Ammon's horn (tissue), 1 donor: ENCODE measurements at places on chromosomes 4 and X.

DNA sequence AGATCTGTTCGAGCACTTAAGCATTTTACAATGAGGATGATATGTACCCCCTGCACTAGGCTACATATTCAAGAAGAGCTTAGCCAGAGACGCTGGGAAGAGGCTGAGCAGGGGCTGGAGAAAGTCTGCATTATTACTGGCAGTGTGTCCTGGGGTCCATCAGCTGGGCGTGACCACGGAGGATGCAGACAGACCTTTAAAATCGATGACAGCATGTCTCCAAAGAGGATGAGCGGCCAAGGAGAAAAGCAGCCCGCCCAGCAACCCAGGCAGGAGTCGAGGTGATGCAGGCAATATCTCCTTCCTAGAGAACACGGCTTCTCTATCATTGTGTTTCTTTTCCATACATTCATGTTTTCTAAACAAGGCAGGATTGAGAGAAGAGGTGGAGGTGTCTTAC lies 300.7 kb downstream of the USP46 start:
- DNase-seq = no peak

GRCh38 chr4:71713611-71714203 lies 70.2 kb downstream of the GC start:
- peak; percentile 61 for DNase-seq

DNA sequence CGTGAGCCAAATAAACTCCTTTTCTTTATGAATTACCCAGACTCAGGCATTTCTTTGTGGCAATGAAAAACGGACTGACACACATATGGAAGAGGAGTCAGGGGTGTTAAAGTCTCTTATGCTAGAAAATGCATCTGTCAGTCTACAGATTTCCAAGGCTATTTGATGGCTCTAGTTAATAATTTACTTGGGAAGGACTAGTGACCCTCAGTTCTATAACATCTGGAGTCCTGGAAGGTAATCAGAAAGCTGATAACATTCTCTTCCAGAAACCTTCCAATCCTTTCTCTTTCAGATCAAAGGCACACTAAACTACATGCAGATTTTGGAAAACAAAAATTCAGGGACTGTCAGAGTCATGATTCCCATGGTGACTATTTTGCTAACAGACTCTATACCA lies 142.0 kb upstream of the TEX13D start:
- no peak for DNase-seq

DNA sequence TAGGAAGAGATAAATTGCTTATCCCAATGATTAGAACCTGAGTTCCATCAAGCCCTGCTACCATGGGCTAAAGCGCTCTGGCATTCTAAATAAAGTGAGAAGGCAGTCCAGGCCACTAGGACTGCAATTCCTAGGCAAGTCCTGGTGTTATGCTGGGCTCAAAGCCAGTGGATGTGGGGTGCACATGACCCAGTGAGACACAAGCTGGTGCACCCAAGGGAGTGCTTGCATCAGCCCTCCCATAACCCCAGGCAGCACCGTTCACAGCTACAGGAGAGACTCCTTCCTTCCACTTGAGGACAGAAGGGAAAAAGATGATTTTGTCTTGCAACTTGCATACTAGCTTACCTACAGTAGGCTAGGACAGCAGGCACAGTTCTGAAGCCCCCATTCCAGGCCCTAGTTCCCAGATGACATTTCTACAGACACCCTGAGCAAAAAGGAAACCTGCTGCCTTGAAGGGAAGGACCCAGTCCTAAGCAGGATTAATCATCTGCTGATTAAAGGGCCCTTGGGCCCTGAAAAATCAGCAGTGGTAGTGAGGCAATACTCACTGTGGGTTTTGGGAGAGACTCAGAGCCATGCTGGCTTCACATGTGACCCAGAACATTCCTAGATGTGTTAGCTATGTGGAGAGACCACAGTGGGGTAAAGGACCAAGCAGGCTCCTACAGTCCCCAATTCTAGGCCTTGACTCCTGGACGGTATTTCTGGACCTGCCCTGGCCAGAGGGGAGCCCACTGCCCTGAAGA lies 77.8 kb downstream of the KLHL13 start:
- no peak for DNase-seq

DNA sequence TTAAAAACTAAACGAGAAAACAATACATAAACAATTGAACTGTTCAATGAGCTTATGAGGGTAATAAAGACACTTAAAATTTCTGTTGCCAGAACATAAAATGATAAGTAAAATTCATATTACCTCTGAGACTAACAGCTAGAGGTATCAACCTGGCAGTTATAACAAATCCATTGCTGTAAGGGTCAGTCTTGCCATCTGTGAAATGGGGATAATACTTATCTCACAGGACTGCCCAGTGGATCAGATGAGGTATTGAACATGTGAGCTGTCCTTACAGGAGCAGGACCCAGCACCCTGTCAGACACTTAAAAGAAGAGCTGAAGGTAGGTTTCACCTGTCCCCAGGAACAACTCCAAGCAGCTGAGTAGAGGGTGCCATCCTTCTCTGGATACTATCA lies 2.5 kb downstream of the TCEAL3 start:
- DNase-seq = no peak

DNA sequence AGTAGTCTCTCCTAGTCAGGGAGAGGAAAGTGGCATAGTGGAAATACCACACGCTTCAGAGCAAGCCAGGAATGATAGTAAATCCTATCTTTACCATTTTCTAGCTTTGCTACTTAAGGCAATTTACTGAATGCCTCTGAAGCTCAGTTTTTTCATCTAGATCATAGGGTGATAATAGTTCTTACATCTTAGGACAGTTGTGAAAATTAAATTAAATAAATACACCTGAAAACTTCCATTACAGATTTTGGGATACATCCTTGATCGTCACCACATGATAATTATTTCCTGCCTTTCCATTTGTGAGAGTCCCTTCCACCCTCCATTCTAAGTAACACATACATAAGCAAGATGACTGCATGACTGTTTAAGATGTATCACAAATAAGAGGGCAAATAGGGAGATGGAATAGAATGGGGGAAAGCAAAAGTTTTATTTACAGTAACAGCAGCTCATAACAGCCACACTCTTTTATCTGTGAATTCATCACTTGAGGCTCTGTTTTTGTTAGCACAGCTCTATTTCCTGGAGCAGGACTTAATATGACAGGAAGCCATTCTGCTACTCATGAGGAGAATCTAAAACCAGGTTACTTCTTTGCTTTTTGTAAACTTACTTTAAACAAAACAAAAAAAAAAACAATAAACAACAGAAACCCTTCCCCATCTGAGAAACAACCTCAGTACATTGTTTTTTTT lies 13.4 kb downstream of the P2RY10 start:
- no peak for DNase-seq

DNA sequence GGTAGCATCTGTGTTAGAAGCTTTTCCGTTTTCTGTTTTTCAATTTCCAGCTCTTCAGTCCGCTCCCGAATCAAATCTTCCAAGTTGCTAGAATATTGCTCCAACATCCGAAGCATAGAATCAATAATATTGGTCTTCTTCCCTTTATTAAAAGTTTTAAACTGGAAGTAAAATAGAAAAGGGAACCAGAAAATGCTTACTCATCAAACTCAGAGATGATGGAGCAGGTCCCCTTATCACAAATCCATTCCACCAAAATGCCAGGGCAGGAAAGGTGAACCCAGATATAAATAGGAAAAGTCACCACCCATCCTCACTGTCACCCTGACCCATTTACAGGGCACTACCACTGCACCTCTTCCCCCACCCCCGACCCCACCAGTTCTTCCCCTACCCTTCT lies 89.0 kb downstream of the GUCY2F start:
- DNase-seq = no peak

GRCh38 chr4:110106931-110107296 lies 91.5 kb downstream of the ELOVL6 start:
- no peak for DNase-seq

DNA sequence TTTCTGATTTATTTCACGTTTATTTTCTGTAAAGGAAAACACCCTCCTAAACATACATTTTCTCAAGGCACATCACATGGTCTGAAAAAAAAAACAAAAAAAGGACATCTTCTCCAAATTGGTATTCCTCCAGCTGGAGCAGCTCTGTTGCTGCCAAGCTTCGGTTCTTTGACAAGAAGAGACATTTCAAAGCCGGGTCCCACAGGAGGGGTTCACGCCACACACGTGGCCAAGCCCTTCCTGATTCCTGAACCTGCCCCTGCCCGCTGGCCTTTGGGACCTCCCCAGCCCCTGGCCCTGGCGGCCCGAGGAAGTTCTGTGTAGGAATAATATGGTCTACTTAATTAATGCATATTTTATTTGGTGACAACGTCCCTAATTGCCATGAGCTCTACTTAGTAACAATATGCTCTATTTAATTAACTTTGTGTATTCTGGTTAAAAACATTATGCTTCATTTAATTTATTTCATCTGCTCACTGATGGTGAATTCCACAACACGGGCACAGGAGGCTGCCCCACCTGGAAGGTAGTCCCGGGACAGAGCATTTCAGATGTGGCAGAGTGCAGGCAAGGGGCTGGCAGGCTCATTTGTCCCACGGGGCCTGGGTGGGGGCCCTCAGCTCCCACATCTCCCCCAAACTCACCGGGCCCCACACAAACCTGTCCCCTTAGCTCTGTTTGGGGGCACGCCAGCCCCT lies 5.4 kb upstream of the RGS12 start:
- no peak for DNase-seq

- no peak for DNase-seq
These were observed 17.4 kb downstream of the ADGRG4 start for GRCh38 chrX:136318156-136318555.

DNA sequence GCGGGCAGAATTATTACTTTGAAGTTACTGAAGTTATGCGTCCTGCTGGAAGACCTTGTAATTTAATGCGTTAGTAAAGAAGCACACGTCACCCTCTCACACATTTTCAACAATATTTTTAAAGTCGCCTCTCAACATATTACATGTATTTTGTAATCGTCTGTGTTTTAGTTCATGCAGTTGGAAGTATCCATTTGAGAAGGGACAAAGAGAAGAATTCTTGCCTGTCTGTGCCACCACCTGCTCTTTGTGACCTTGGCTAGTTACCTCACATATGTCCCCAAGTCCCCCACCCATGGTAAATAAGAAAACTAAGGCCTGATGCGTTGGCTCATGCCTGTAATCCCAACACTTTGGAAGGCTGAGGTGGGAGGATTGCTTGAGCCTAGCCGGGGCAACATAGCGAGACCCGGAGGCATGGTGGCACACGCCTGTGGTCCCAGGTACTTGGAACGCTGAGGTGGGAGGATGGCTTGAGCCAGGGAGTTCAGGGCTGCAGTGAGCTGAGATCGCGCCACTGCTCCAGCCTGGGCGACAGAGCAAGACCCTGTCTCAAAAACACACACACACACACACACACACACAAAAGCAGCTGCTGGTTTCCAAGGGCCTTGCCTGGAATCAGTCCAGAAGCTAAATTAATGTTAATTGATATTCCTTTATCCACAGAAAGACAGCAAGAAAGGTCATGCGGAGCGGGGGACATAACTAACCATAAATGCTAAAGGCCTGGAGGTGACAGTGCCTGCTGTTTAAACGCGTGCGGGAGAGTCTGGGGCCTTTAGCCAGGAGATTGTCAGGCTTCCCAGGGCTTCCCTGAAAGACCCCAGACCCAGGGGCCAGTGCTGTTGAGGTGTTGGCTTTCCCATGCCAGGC lies 811 bp downstream of the TMEM187 start:
- no peak for DNase-seq

- no peak for DNase-seq
These were observed 1257.8 kb downstream of the RPA4 start for GRCh38 chrX:98141466-98141865.

- no peak for DNase-seq
These were observed 19.7 kb downstream of the FNIP2 start for GRCh38 chr4:158788516-158788915.

DNA sequence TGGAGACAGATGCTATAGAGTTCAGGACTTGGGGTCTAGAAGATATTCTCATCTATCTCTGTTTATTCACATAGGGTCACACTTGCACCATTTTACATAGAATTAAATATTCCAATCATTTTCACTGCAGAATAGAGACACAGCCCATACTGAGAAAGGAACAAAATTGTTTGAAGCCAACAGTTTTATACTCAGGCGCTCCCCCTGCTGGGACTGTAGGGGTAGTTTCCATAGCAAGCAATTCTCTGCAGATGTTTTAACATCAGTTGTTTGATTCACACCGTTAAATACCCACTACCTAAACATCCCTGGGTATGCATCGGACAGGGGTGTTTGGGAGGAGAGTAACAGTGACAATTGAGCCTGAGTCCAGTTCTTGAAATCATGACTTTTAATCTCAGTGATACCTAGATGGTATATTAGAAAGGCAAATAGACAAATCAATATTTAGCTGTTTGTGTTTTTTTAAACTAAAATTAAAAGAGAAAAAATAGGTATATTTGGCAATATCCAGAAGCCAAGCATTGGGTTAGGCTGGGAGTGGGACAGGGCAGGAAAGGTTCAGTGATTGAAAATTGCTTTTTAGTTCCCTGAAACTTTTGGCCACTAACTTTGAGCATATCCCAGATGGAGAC lies 33.8 kb downstream of the LONRF3 start:
- DNase-seq = peak; percentile 17

DNA sequence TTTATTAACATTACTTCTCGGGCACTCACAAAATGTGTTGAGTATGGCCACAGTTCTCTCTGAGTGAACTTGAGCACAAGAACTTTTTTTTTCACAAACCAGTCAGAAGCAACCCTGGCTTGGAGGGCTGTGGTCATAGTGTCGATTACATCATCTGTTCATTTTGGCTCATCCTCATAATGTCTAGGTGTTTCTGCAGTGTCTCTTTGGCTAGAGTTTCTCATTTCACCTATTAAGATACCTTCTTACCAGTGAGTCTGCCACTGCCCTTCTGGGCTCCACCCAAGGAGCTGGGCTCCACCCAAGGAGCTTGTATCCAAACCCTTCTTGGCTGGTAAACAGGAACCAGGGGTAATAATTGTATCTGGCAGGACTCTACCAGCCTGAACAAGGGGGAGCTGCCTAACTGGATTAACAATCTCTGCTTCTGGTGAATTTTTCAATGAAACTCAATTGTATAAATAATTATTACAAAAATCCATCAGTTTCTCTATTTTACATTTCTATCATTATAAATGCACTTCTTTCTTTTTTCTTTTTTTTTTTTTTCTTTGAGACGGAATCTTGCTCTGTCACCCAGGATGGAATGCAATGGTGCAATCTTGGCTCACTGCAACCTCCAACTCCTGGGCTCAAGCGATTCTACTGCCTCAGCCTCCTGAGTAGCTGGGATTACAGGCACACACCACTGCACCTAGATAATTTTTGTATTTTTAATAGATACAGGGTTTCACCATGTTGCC lies 667.7 kb upstream of the SLIT2 start:
- DNase-seq = no peak

GRCh38 chrX:27254656-27255055 lies 208.5 kb downstream of the PPP4R3C start:
- DNase-seq = no peak

- no peak for DNase-seq
These were observed 103.8 kb downstream of the CAMK2D start for GRCh38 chr4:113657586-113658233.
